ENCODE measurements at places on chromosomes 5 and 9.

DNA sequence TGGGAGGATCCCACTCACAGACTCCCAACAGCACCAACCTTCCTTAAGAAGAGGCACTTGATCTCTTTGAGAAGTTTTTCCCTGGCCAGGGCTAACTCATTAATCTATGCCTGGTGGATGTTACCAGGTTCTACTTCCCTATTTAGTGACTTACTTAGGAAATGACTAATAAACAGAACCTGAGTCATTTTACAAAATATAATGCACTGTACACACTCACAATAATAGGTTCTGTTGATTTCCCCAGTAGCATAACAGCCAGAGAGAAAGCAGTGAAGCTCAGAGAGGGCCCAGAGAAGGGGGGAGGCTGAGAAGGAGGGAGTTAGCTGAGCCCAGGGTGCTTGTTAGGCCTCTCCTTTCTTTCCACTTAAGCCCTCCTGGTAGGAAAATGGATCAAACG is 27.1 kb downstream of the FRMD3 start:
- peak; percentile 71 for DNase-seq

DNA sequence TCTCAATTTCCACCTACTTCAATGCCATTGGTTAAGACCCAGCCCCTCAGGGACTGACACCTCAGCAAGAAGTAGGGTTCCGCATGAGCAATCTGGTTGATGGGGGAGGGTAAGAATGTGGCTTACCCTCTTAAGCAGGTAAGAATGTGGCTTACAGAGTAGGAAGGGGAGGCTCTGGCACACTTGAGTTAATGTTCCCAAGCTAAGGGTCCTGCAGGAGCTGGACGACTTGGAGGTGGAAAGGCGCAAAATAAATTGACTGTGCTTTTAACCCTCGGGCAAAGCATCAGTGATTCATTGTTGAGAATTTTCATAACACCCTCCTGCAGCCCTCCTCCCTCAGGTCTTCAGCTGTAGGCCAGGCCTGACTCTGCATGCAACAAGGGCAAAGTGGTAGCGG is 24.9 kb upstream of the ADRA1B start:
- no peak for DNase-seq

DNA sequence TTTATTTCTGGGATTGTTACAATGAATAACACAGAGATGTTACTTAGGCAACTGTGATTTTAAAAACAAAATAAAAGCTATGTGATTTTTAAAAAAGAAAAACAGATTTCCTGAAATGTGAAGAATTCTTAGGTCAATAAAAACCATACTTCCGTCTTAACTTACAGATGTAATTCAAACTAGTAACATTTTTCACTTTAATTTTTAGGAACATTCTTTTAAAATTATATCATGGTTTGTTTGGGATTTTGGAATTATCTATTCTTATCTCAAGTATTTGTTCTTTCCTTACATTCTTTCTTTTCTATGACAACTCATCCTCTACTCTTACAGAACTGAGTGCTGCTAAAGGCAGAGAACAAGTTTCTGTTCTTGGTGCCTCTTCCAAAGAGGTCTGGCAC is 159.5 kb downstream of the RAPGEF6 start:
- peak; percentile 29 for DNase-seq

DNA sequence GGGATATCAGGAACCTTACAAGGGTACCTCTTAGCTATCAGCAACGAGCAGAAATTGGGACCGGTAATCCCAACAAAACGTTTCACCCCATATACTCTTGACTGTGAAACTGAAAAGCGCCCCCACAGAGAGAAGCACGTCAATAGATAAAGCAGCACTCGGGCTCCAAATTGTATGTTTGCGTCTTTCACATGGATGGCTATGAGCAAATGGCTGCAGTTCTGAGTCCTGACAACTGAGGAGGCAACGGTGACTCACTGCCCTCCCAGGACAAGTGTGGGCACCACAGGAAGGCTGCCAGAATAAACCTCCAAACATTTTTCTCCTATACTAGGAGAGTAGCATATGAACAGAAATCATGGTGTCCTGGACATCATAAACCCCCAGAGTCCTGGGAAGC is 36.6 kb downstream of the SEMA4D start:
- DNase-seq, result peak; percentile 62

DNA sequence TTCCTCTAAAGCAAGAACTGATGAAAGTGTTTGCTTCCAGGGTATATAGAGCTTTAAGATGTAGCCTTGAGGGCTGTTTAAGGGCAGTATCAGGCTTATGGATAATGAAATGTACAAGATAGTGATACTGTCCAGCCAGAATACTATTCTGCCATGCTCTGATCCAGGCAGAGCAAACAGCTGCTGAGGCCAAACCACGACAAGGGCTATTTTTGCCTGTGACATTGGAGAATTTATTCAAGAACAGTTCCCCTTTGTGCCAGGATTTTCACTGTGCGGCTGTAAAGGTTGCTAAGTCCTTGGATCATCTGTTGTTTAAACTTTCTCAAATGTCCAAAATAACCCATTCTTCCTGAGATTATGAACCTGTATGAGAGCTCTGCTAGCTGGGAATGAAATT is 70.4 kb downstream of the OTP start:
- no peak for DNase-seq
